ENCODE measurements at places on chromosomes 5 and 9.

GRCh38 chr5:173664154-173664526 is 47.7 kb upstream of the BOD1 start:
- DNase-seq: no peak

DNA sequence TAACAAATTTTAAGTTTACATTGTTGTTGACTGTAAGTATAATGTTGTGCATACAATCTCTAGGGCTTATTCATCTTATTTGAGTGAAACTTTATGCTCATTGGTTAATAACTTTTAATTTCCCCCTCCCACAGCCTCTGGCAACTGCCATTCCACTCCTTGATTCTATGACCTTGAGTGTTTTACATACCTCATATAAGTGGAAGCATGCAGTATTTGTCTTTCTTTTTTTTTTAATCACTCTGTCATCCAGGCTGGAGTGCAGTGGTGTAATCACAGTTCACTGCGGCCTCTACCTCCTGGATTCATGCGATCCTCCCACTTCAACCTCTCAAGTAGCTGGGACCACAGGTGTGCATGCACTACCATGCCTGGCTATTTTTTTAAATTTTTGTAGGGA is 83.9 kb downstream of the KCTD16 start:
- DNase-seq: no peak

GRCh38 chr9:128632066-128632465 is 24.6 kb downstream of the DYNC2I2 start:
- DNase-seq: no peak

- no peak for DNase-seq
Observed at GRCh38 chr9:81394881-81395675, 294.3 kb downstream of the TLE1 start.

DNA sequence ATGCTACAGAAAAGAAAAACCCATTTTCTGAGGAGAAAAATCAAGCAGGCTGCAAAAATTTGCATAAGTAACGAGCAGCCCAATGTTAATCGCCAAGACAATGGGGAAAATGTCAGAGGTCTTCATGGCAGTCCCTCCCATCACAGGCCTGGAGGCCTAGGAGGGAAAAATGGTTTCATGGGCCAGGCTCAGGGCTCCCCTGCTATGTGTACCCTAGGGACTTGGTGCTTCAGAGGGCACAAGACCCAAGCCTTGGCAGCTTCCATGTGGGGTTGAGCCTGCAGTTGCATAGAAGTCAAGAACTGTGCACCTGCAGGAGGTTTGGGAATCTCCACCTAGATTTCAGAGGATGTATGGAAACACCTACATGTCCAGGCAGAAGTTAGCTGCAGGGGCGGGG is 10.4 kb downstream of the CAAP1 start:
- DNase-seq: no peak

- DNase-seq: peak; percentile 41
Observed at GRCh38 chr5:133274597-133274935, 222.8 kb downstream of the HSPA4 start.

DNA sequence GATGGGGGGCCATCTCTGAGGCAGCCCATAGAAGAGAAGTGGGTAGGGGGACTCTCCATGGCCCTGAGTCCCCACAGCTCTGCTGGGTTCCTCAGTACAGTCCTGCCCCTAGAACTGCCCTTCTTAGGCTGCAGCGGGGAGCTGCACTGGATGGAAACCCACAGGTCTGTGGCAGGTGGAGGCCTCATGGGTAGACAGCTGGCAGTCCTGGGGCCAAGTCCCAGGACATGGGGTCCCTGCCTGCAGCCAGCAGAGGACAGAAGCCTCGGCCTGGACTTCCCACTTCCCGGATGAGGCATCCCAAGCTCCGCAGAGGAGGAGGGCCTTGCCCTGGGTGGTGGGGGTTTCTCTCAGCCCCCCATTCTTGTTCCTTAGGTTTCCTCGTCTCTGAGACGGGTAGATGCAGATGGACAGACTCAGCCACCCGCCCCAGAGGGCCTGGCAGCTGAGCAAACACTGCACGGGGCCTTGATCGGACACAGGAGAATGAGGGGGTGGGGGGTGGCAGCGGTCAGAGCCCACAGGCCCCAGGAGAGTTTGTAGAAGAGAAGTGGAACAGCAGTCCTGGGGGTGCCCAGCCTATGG is 153.8 kb downstream of the C9orf50 start:
- DNase-seq: no peak

DNA sequence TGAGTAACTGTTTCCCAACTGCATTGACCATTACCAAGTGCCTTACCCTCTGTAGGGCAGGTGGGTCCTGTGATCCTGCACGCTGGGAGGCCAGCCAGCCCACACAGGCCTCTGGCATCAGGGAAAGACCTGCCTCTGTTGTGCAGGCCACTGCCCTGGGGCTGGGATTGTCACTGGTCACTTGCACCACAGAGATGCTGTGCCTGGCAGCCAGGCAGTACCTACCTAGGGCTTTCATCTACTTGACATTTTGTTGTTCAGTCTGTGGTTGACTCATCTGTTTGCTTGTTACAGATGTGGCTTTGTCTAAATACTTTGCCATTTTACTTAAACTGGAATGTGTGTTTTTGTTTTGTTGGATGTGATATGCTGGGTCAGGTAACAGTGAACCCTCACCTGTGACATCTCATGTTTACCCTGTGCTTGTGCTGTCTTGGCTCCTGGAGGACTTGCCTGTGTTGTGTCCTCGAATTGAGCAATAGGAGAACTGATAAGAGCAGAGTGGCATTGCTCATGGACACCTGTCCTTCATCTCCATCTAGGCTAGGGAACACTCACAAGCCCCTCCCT is 32.8 kb downstream of the SECISBP2 start:
- no peak for DNase-seq

- DNase-seq: no peak
Observed at GRCh38 chr5:153719324-153719723, 228.9 kb downstream of the GRIA1 start.

DNA sequence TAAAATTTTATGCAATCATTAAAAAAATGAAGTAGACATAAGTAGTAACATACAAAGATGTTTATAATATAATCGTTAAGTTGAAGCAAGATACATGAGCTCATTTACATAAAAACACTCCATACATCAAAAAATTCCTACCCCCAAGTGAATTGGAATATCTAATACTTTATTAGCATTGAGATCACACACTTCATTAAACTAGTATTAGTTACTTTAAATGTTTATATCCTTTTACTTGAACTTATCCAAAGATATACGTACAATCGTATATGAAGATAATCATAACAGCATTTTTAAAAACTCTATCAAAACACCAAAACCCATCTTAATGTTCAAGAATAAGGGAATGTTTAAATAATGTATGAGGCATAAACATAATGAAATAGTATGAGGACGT is 275.1 kb downstream of the RFX3 start:
- DNase-seq: no peak

- peak; percentile 67 for DNase-seq
Observed at GRCh38 chr5:141875795-141876627, 2.2 kb downstream of the PCDH1 start.

GRCh38 chr9:112063151-112063550 is 111.9 kb downstream of the SUSD1 start:
- no peak for DNase-seq

- DNase-seq: no peak
Observed at GRCh38 chr5:135697959-135698345, 119.2 kb upstream of the CXCL14 start.

- DNase-seq: no peak
Observed at GRCh38 chr9:133593587-133594253, 15.5 kb downstream of the FAM163B start.

GRCh38 chr5:160266752-160267345 is 37.5 kb downstream of the FABP6 start:
- DNase-seq: no peak

DNA sequence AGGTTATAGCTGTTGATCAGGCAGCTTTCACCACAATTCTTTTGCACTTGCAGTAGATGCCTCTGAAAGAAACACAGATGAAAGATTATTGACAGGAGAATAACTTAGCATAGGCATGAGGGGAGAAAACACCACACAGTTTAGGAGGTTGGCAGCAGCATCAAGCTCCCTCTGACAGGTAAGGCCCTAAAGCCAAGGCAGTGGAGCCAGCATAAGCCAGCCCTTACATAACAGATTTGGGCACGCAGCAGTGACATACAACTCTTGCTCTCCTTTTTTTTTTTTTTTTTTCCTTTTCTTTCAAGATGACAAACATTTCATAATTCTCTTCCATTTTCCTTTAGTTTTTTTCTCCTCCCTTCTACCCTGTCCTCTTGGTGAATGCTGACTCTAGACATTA is 257.6 kb upstream of the ADAMTSL1 start:
- no peak for DNase-seq

DNA sequence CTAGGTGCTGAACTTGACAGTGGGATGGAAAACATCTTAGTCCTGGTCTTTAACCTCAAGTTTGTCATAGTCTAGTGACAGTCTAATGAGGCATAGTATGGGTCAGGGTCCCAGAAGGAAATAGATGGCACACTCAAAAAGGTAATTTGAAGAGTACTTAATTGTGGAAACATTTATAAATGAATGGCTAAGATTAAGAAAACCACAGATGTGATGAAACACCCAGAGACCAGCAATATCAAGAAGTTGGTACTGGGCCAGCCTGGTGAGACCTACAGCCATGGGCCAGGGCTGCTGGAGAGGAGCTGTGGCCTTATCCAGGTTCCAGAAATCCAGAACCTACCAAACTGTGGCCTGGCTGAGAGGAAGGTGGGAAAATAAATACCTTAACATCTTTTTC is 93.5 kb upstream of the ATG10 start:
- no peak for DNase-seq

DNA sequence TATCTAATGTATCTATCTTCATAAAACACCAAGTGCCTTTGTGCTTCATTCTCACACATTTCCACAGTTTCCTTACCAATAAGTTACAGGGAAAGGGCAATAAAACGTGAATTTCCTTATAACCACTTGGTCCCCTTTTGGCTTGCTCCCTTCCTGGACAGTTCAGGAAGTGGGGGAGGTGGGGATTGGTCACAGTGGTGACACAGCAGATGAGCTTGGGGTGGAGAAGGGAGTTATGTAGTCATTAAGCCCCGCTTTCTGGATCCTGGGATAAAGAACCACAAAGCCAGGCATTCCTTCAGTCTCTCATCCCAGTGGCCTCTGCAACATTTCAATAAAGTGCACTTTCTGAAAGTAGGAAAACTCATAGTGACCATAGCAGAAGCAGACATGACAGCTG is 47.1 kb upstream of the FYB1 start:
- DNase-seq: no peak

DNA sequence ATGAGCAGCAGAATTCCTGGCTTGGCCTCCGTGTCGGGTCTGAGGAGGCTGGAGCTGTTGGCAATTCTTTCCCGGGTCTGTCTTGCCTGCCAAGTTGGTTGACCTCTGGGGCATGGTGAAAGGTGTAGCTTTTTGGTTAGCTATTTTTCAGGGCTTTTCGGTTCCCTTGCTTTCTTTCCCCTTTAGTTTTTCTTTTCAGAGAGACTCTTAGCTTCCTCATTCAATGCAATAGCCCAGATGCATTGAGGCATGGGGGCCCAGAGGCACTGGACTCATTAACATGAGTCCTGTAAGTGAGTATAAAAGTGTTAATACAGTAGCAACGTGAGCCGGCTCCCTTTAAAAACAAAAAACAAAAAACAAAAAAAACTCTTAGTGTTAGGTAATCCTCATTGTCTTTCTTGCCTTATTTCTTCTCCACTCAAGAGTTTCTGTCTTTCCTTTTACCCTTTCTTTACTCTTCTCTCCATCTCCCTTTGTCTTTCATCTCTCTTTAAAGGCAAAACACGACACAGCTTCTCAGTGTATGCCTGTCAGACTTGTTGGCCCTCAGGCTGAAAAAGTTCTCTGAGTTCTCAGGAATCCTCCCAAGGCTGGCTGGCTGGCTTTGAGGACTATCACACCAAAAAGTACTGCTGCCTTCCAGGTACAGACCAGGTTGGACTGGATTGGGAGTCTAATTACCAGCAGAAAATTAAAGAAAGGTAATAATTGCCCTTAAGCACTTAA is 289.9 kb upstream of the TUT7 start:
- DNase-seq: no peak

- DNase-seq: no peak
Observed at GRCh38 chr9:131194762-131195161, 69.4 kb downstream of the NUP214 start.
